Left ventricle myocardium inferior (tissue), 1 donor: ENCODE measurements at places on chromosomes 3 and 15.
A peak's percentile ranks its signal among the peaks of the same experiment; 100 is the strongest.

- peak overlapping the region; percentile 1 for H3K27ac ChIP-seq
- H3K4me1 ChIP-seq = peaks cover 75% of the 10 kb centered on the region
- H3K27me3 ChIP-seq = no peaks in the 10 kb centered on the region
These were observed 42.6 kb downstream of the PHLDB2 start for GRCh38 chr3:111901637-111902036.

GRCh38 chr15:100106732-100107131 is 235.0 kb downstream of the ADAMTS17 start:
- no peaks in the 10 kb centered on the region for H3K27me3 ChIP-seq
- H3K27ac ChIP-seq = no peak overlapping the region
- H3K36me3 ChIP-seq = no peaks in the 10 kb centered on the region

GRCh38 chr3:80391573-80391972 is 623.8 kb upstream of the ROBO1 start:
- H3K36me3 ChIP-seq = no peaks in the 10 kb centered on the region
- H3K27ac ChIP-seq = no peak overlapping the region
- DNase-seq = no peak
- H3K4me1 ChIP-seq = no peaks in the 10 kb centered on the region

DNA sequence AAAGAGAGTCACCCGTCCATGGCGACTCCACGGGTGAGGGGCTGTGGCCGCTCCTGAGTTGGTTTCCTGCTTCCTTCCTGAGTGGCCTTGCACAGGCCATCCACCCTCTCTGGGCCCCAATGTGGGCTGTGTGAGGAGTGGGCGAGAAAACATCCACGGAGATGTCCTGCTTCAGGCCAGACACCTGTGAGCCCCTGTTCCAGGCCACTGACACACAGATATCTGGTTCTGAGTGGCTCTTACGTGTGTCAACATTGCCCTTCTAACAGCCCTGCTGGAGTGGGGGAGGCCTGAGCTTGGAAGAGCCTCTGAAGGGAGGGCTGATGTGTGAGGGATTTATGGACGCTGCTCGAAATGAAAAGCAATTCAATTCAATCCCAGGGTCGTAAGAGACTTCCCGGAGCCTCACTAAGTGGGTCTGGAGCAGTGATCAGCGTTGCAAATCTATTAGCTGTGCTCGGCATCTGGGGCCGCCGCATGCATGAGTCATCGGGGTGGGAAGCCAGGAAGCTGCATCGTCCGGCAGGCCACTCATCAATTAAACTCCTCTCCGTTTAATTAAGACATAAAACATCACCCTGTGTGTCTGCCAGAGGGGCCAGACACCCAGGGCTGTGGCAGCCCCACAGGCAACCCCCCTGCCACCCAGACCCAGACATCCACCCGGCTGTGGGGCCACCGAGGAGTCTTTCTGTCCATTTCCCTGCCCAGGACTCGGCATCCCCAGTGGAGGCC is 20.0 kb upstream of the PRR23E start:
- no peak overlapping the region for H3K4me3 ChIP-seq
- no peak for DNase-seq
- H3K27me3 ChIP-seq = peaks cover 33% of the 10 kb centered on the region
- H3K27ac ChIP-seq = no peak overlapping the region

GRCh38 chr3:150847433-150847832 is 57.8 kb downstream of the MINDY4B start:
- H3K4me3 ChIP-seq = no peak overlapping the region
- no peaks in the 10 kb centered on the region for H3K36me3 ChIP-seq
- H3K4me1 ChIP-seq = no peaks in the 10 kb centered on the region
- no peak overlapping the region for H3K27ac ChIP-seq
- no peak for DNase-seq
- H3K27me3 ChIP-seq = peaks cover 7% of the 10 kb centered on the region
